ENCODE measurements at places on chromosomes 4 and X.

- DNase-seq, result no peak
Observed at GRCh38 chrX:139811942-139812629, 104.1 kb upstream of the MCF2 start.

GRCh38 chr4:155578219-155578618 lies 88.4 kb upstream of the GUCY1A1 start:
- no peak for DNase-seq

DNA sequence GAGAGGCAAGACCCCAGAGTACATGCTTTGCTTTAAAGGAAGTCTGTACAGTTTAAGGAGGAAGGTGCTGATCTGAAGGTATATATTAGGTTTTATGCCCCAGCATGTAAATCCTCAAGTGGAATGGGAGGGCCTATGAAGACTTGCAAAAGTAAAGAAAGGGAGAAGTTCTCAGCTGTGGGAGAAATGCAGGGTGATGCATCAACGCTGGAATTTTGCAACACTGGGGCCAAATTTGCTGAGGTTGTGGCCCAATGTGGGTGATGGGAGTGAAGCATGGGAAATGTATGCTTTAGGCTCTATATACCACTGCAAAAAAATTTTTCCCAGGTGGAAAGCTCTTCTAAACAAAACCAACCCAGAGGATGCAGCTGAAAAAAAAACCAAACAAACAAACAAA lies 33.8 kb upstream of the GPR174 start:
- no peak for DNase-seq

DNA sequence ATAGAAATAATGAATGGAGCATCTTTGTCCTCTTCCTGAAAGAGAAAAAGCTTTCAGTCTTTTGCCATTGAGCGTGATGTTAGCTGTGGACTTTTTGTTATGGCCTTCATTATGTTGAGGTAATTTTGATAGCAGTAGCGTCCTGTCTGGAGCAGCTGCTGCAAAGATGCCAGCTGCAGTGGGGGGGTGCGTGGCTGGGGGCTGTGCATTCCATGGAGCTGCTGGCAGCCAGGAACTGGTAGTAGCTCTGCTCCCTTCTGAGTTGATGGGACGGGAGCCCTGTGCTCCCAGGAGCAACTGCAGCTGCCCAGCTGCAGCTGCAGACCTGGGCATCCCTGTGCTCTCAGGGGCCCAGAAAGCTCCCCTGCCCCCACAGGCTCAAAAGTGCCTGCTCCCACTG lies 50.4 kb downstream of the CCDC160 start:
- peak; percentile 59 for DNase-seq

- DNase-seq, result no peak
Observed at GRCh38 chr4:1859389-1859753, 3.4 kb upstream of the LETM1 start.

GRCh38 chrX:14243823-14244222 lies 214.1 kb upstream of the GEMIN8 start:
- no peak for DNase-seq

- no peak for DNase-seq
Observed at GRCh38 chr4:13498469-13498868, 14.3 kb upstream of the RAB28 start.

GRCh38 chrX:6021316-6022091 lies 207.2 kb downstream of the NLGN4X start:
- no peak for DNase-seq

DNA sequence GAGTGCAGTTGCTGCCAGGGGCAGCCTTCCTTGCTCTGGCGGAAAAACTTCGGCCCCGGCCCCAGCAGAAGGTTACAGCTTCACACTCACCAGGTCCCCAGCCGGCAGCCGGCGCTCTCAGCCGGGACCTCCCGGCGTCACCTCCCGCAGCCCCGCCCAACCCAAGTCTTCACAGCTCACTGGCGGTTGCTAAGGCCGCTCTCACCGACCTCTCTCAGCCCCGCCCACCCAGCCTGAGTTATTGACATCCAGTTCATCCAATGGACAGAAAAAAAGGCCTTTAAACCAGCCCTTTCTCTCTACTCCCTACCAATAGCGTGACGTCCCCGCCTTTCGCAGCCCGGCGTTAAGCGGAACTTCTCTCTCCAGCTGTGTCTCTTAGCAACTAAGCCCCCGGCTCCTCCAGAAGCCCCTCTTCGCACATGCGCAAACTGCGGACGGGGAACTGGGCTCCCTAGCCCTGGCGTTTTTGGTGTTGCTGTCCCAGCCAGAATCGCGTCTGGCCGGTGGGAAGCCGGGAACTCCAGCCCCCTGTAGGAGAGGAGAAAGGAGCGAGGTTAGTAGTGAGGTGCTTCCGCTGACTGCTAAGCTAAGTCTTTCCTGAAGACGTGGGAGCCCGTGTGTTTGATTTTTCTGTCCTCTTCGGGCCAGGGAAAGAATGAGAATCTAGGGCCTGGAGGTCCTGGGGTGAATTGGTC lies at the start of gene BBS12:
TSS of gene BBS12 (plus strand) at position 376 of the 698 bp plus-strand sequence. CDS start 9,189 bp downstream, outside the sequence.
- peak; percentile 100 for DNase-seq

DNA sequence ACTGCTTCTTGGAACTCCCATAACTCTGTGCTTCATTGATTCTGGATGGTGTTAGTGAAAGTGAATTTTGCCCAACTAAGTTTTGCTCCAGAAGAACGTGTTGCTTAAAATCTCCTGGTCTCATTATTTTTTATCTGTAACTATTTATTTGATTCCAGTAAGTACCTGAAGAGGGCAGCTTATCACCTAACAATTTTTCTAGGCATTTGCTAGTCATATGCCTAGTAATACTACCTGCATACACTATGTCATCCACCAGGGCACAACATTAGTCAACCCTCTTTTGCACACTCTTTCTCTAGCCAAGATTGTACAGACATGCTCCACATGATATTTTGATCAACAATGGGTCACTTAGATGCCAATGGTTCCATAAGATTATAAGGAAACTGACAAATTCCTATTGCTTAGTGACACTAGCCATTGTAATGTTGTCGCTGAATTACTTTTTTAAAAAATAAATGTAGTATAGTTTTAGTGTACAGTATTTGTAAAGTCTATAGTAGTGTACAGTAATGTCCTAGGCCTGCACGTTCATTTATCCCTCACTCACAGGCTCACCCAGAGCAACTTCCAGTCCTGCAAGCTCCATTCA lies 499.9 kb upstream of the AADAT start:
- DNase-seq, result no peak

GRCh38 chrX:81304563-81304962 lies 102.7 kb downstream of the SH3BGRL start:
- no peak for DNase-seq

DNA sequence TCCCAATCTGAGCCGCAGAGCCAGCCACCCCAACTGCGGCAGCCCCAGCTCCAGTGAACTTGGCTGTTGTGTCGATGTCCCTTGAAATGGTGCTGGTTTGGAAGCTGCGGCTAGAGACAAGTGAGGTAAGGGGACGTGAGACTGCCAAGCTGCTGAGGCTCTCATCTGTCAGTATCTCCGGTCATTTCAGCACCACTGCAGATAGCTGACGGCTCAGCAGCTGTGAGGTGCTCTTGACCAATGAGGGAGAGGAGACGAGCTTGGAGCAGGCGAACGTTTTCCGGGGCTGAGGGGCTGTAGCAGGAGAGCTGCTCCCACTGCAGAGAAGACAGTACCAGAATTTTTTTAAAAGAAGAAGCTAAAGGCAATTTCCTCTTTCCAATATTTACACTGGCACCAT lies 175.5 kb upstream of the CASK start:
- DNase-seq, result no peak

DNA sequence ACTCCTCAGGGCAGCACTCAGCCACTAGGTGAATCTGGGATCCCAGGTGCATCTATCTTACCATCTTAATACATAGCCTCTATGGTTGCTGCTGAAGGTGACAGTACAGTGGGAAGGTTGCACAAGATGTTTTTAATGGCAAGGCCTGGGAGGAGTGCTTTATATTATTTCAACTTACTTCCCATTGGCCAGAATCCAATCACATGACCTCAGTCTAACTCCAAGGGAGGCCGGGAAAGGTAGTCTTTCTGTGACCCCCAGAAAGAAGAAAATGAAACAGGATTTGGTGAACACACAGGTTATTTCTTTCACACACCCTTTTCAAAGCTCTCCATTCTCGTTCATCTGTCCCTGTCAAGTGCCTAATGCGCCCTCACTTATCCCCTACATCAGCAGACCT lies 189.1 kb upstream of the ATP6AP2 start:
- no peak for DNase-seq

DNA sequence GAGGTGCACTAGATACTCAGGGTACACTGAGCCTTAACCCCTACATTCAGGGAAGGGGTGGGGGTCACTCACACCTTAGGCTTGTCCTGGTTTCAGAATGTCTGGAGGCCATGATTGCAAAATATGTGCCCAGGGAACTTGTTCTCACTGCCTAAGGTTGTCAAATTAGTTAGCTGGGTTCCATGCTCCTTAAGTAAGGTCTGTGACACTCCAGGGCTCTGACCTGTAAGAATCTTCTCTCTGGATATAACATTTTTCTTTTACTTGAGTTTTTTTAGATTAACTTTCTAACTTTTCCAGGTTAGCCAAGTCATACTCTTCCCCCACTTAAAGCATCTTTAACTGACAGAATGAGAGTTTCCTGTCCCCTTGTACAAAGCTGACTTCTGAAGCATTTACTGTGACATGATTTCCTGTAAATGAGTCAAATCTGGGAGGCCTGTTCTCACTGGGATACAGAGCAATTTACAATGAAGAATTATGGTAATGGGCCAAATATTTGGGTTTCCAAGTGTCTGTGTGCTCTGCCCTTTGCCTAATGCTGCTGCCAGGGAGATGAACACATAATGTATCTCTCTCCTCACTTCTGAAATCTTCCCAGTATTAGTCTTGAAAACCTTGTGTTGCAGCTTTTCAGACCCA lies 101.7 kb downstream of the GATB start:
- no peak for DNase-seq

GRCh38 chr4:28010577-28011240 lies 1150.1 kb downstream of the STIM2 start:
- no peak for DNase-seq

- DNase-seq, result no peak
Observed at GRCh38 chr4:126708716-126709115, 924.0 kb upstream of the INTU start.

GRCh38 chrX:2220829-2221567 lies 279.8 kb downstream of the DHRSX start:
- DNase-seq, result no peak

GRCh38 chr4:807792-808191 lies 18.1 kb downstream of the CPLX1 start:
- no peak for DNase-seq

DNA sequence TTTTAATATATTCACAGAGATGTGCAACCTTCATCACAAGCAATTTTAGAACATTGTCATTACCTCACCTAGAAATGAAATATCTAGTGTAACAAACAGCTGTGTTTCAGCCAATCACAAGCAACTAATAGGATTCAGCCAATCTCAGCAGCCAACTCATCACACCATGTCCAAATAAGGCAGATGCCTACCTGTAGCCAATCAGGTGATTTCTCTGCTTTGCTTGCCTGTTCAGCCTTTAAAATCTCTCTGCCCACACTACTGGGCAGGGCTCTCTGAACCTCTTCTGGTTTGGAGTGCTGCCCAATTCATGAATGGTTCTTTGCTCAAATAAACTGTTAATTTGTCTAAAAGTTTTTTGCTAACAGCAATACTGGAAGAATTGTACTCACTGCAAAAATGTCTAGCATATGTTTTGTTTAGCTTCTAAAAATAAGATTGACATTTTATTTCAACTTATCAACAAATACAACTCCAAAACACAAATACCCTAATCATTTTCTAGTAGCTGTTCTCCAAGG lies 52.4 kb upstream of the IGFBP7 start:
- no peak for DNase-seq

DNA sequence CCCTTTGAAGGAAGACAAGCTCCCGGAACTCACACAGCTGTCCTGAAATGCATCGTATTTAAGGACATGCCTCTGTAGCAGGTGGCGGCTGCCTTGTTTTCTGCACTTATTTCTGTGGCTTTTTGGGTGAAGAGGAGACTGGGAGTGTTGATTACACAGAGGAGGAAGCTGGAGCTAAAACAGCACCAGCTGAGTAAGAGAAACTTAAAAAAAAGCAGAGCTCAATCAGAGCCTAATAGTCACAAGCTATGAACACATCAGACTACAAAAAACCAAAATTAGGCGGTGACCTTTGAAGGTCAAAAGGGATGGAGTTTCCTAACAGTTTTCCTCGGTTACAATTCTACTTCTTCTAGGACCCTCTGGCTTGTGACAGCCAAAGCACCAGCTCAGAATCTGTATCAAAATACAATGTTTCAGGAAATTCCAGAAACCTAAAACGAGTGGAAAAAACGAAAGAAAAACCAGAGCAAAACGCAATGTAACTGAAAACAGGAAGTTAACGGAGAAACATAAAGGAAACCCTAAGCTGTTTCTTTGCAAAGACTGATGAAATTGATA lies 13.5 kb downstream of the PRKX start:
- DNase-seq, result no peak

DNA sequence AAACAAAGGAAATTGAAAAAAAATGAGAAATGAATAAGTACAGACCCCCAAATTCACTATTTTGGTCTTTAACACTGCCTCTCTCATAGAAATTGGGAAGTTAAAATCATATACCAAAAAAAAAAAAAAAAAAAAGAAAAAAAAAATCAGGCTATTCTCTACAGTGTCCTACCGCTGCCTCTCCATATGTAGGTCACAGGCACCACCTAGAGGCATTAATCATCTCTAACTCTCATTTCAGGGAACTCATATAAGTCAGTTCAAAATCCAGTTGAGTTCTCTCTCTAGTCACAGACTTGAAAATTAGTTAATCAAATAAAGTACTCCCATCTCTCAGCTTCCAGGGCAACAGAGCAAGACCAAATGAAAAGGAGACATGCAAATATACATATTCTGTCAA lies 47.9 kb downstream of the COX18 start:
- DNase-seq, result no peak

- DNase-seq, result no peak
Observed at GRCh38 chr4:13164783-13165331, 319.3 kb downstream of the RAB28 start.
